ENCODE measurements at places on chromosomes 16 and 17. TPM values are rescaled to one million over a fixed set of nuclear protein-coding genes. Genes with fewer than 3 reads are reported as not detected.

The SYT17 gene
- 9.8 TPM for polyA plus RNA-seq

The C1QTNF8 gene
- polyA plus RNA-seq, result not detected

The KCNH6 gene
- not detected for polyA plus RNA-seq

The PRSS33 gene
- not detected for polyA plus RNA-seq

The MT1A gene
- polyA plus RNA-seq, result 16.9 TPM

The TP53TG3D gene
- 1.7 TPM for polyA plus RNA-seq

The SDR42E1 gene
- polyA plus RNA-seq, result 1.4 TPM

The SLFN14 gene
- not detected for polyA plus RNA-seq

The KRT24 gene
- polyA plus RNA-seq, result not detected

The GRAPL gene
- 0.36 TPM for polyA plus RNA-seq

The HIC1 gene
- 1.3 TPM for polyA plus RNA-seq

The SLFN13 gene
- 5.4 TPM for polyA plus RNA-seq

The TXNDC11 gene
- 22.7 TPM for polyA plus RNA-seq

The C17orf67 gene
- polyA plus RNA-seq, result 2.6 TPM

The CLEC3A gene
- not detected for polyA plus RNA-seq

The C16orf74 gene
- polyA plus RNA-seq, result 8.0 TPM

The SLC4A1 gene
- not detected for polyA plus RNA-seq

The DEXI gene
- 34.0 TPM for polyA plus RNA-seq

The KRT12 gene
- polyA plus RNA-seq, result not detected

The CSNK2A2 gene
- polyA plus RNA-seq, result 42.5 TPM

The GRB7 gene
- polyA plus RNA-seq, result 10.1 TPM

The CTDNEP1 gene
- polyA plus RNA-seq, result 145 TPM
